ENCODE measurements at places on chromosomes 3 and 15. TPM values are rescaled to one million over a fixed set of nuclear protein-coding genes. Genes with fewer than 3 reads are reported as not detected.

The LSMEM2 gene
- total RNA-seq = not detected

The KBTBD13 gene
- total RNA-seq = not detected

The GLT8D1 gene
- total RNA-seq = 107 TPM

The MYLK gene
- total RNA-seq = 94.7 TPM

The SYNPR gene
- total RNA-seq = not detected

The OR5K2 gene
- total RNA-seq = not detected

The ITIH1 gene
- not detected for total RNA-seq
